Erythroblast (primary cell): ENCODE measurements at places on chromosomes 6 and 20.

DNA sequence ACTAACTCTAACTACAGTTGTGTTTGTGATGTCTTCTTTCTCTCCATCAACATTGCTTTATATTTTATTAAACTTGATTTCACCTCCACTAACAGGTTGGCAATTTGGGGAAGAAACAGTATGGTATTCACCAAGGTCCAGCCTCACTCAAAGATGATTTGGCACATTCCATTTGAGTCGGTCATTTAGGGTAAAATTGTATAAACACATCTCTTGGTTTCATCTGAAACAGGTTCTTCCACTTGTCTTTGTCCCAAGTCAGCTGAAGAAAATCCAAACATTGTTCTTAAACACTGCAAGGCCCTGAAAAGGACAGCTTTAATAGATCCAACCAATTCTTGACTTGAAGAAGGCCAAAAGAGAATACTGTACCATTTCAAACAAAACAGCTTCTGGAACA is 104.9 kb upstream of the NT5E start:
- no peak for DNase-seq

DNA sequence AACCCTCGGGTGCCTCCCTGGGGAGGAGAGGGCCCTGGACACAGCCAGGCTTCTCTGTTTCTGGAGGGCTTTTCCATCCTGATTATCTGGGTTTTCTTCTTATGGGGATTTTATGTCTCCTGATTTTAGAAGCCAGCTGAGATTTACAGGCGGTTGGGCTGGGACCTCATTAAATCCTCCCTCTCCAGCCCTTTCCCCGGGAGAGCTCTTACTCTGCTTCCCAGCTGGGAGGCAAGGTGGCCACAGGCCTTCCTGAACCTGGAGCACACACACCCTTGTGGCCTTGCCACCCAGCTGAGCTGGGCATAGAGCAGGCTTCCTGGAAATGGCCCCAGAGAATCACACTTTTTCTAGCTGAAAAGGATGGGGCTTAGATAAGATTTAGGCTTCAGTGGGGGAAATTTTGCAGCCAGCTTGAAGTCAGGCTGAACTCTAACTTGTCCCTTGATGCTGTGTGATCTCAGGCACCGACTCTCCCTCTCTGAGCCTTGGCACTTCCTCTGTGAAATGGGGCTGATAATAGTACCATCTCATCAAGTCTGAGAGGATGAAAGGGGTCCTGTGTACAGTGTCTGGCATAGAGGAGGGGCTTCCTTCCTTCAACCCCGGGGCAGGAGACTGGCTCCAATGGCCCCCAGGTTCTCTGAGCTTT is 16.6 kb downstream of the VSTM2L start:
- no peak for DNase-seq

DNA sequence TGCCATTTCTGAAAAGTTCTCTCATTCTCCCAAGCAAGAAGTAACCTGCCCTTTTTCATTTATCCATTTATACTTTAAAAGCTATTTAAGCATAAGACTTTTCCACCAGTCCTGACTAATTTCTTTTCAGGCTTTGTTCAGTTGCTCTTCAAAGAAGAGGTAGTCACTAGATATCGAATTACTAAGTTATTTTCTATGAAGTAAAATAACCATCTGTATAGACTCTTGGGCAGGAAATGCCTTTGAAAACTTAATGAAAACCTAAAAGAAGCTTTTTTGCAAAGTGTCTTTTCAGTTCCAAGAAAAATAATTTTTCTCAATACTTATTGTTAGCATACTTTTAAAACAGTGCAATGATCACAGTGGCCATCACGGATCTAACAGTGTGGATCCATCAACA is 31.3 kb upstream of the LAMP5 start:
- DNase-seq: no peak

DNA sequence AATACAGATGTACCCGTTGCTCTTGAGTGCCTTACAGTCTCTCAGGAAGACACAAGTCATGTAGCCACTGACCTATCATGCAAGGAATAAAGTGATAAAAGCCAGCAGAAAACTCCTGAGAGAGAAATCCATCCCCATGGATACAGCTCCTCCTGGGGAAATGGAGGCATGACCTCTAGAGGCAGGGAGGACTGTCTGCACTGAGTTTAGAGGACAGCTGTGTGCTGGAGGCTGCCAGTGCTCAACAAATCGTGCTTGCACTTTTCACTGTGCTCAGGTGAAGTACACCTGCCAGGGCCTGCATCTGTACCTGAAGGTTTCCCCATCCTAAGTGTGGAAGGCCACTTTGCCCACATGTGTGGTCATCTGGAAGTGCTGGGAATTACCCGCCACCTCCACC is 12.1 kb downstream of the CD93 start:
- DNase-seq: no peak

- peak; percentile 28 for DNase-seq
Measured at GRCh38 chr6:144285548-144285797, 338 bp downstream of the UTRN start.

DNA sequence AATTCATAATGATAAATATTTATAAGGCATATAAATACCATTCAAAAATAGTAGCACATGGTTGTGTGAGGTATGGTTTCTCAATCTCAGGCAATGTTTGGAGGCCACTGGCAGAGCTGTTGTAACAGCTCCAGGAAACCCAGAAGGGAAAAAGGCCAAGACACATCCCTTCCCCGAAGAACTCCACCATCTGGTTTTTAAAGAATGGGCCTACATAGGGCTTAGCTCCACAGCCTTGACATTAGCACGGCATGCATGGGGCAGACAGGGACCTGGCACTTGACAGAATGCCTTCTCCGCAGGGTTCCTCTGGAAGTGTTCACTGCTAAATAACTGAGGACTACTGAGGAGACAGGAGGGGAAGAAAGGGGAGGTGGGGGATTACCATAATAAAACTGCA is 16.1 kb upstream of the FOXO3 start:
- DNase-seq: no peak

DNA sequence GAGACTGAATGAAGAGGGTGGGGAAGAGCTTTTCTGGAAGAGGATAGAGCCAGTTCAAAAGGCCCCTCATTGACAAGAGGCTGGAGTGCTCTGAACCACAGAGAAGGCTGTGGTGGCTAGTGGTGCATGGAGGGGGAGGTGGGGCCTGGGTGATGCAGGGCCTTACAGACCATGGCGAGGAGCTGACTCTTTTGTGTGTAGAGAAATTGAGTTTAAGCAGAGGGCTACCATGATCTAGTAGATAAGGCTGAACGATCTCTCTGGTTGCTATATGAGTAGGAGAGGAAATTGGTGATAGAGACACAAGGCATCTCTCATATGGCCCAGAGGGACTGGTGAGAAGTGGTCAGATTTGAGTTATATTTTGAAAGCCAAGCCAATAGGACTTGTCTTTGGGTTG is 137.6 kb downstream of the UST start:
- no peak for DNase-seq

DNA sequence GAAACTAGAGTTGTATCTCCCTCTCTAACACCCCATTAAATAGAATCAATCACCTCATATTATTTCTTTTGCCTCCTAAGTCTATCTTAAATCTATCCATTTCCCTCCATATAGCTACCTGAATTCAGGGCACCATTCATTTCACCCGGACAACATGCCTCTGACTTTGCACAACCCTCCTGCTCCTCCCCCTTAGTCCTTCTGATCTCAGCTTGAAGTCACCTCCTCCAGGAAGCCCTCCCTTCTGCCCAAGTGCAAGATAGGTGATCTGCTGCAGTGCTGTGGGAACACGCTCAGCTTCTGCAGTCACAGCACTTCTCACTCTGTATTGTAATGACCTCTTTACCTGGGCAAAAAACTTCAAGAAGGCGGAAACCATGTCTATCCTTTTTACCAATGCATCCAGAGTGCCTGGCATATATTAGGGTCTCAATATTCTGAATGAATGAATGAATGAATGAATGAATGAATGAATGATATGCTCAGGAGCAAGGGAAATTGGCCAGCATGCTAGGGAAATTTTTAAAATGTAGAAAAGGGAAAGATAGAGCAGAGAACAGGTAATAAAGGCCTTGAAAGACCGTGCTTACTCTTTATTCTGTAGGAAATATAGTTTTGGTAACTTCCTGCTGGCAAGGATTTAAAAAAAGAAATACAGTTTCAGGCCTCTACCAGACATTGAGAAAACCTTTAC is 41.7 kb downstream of the MBOAT1 start:
- no peak for DNase-seq

DNA sequence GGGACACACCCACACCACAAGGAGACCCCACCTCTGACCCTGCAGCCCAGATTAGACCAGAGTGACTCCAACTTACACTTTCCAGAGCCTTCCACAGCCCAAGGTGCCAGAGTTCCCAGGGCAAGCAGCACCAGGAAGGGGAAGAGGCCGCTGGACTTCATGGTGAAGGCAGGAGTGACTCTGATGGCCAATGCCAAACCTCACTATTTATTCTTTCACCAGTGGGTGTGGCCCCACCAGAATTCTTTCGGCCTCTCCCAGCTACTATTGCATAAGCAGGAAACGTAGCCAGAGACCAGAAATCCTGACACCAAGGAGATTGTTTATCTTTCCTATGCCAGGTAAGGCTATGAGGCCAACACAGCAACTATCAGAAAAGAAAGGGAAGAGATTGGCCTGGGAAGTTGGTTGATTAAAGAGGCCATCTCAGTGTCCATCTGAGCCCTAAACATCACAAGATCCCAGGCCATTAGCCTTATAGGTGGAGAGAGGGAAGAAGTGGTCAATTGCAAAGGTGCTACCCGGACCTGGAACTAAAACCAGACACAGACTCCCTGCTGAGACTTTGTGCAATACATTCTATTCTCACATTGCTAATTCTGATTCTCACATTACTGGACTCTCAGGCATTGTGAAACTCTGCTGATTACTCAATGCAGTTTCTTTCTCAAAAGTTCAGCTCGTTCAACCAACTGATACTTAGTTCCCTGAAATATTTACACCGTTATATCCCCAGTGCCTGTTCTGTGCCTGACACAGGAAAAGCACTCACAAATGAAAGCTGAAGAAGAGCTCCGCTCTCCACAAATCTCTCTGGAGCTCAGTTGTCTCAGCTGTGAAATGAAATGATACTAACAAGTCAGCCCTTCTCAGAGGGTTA is at the start of gene SLPI:
SLPI (minus strand) TSS at position 182 of the 880 bp plus-strand sequence; CDS start at position 161, 21 bp downstream.
- no peak for DNase-seq

- no peak for DNase-seq
Measured at GRCh38 chr20:14126856-14127255, 131.5 kb downstream of the MACROD2 start.

DNA sequence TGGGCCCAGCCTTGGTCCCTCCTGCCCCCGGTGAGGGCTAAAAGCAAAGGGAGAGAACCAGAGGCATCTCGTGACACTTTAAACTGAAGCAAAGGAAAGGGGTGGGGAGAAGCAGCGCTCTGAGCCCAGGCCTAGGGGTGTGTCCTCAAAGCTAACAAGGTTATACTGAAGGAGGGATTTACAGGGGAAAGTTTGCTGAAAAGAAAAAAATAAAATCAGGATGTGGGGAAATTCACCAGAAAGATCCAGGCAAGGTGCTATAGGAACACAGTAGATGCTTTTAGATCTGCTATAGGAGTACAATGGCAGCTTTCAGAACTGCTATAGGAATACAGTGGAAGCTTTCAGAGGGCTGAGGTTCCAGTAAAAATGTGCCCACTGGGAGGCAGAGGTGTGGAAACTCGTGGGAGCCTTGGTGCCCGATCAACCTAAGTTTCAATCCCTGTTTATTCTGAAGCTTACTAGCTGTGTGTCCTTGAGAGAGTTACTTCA is at the start of gene COL9A1:
COL9A1 (minus strand) TSS at position 51 of the 492 bp plus-strand sequence. CDS start 160 bp downstream, outside the sequence.
- DNase-seq: no peak

GRCh38 chr6:29633534-29633905 is 537 bp upstream of the GABBR1 start:
- DNase-seq: no peak

- no peak for DNase-seq
Measured at GRCh38 chr6:47674673-47675072, 23.7 kb upstream of the ADGRF4 start.

DNA sequence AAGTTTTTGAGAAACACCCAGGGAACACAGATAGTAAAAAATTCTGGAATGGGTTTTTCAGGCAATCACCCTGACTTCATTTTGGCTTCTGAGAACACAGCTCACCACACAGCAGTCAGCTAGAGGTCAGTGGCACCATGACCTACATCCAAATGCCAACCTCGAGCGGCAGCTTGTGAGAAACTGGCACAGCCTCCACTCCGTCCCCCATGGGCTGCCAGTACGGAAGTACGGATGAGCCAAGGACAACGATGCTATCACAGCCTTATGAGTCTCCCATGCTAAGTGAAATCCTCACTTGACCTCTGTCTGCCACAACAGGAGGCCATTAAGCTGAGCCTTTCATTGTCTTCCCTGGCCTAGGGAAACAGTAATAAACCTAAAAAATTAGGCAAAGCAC is 32.0 kb downstream of the KIF16B start:
- DNase-seq: no peak

DNA sequence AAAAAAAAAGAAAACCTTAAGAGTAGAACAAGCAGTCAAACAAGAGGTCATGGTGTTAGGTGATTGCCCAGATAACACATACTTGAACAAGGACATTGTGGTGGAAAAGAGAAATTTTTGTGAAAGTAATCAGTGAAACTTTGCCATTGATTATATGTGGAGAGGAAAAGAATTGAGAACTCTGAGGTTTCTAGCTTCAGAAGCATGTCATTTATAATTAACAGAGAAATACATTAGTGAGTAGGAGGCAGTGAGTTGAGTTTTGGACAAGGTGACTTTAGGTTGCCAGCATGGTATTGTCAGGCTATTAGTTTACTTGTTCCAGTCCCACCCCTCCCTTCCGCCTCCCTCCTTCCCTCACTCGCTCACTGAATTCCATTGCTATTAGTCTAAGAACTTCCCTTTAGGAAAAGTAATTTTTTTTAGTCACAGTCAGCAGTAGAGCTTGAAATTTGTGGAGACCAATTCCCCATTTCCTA is 17.2 kb downstream of the TAB2 start:
- no peak for DNase-seq

DNA sequence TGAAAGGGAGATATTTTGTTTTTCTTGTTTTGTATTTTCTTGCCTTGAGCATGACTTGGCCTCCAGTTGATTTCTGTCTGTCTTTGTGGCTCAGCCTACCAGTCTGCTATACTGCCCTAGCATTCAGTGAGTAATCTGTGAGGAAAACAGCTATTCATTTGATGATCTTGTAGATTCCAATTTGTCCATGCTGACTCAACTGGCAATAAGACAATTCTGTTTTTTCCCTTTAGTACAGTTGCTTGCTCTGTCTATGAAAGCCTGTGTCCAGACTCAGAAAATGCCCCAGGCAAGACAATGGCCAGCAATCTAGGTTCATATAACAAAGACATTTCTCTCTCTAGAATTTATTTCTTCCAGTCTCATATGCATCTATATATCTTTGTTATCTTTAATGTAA is 10.9 kb upstream of the SOX4 start:
- no peak for DNase-seq

GRCh38 chr20:30511322-30512030 is 746.0 kb upstream of the DEFB115 start:
- DNase-seq: no peak

- DNase-seq: no peak
Measured at GRCh38 chr6:6351511-6352025, 31.1 kb upstream of the F13A1 start.

GRCh38 chr20:33000802-33001466 is 3.3 kb downstream of the SUN5 start:
- no peak for DNase-seq
